ENCODE measurements at places on chromosomes 13 and 19. TPM values are rescaled to one million over a fixed set of nuclear protein-coding genes. Genes with fewer than 3 reads are reported as not detected.

KIR2DL3 gene
- total RNA-seq, result not detected

SIGLEC9 gene
- 3.1 TPM for total RNA-seq

DNA sequence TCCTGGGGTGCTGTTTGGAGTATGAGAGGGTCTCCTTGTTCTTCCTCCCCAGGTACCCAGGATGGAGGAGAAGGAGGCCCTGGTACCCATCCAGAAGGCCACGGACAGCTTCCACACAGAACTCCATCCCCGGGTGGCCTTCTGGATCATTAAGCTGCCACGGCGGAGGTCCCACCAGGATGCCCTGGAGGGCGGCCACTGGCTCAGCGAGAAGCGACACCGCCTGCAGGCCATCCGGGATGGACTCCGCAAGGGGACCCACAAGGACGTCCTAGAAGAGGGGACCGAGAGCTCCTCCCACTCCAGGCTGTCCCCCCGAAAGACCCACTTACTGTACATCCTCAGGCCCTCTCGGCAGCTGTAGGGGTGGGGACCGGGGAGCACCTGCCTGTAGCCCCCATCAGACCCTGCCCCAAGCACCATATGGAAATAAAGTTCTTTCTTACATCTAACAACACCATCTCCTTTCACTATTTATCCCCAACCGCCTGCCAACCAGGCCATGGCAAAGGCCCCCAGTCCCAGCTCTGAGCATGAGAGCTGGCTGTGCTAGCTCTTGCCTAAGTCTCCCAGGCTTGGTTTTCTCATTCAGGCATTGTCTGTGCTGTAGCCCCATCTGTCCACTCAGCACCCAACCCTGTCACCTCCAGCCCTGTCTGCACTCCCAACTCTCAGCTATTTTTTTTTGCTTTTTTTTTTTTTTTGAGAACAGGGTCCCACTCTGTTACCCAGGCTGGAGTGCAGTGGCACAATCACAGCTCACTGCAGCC lies 11.2 kb downstream of the DKKL1 start:
- DNase-seq, result no peak

DNA sequence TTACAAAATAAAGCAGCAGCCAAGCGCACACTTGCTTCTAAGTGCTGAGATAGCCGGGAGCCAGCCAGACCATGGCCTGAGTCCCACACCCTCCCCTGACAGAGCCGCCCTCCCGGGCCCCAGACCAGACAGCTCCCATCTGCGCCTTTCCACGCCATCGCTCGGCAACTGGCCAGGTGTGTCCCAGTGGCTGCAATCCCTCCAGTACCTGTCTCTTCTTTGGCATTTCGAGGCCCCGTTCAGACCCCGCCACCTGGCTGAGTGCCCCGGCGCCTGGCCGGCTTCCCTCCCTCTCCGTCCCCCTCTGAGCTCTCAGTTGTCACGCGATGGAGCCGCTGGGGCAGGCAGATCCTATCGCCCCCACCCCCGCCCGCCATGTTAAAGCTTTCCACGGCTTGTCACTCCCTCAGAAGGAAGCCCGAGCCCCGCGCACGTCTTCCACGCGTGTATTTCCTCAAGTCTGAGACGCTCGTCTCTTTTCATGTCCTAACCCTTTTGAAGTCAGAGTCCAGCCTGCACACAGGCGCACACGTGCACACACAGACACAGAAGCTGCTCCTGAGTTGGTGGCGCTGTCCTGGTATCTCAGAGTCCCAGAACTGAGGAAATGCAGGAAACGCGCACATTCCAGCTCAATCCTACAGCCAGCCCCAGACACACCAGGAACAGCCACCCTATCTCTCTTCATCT lies 7.9 kb downstream of the MLLT1 start:
- DNase-seq, result peak; percentile 53

DNA sequence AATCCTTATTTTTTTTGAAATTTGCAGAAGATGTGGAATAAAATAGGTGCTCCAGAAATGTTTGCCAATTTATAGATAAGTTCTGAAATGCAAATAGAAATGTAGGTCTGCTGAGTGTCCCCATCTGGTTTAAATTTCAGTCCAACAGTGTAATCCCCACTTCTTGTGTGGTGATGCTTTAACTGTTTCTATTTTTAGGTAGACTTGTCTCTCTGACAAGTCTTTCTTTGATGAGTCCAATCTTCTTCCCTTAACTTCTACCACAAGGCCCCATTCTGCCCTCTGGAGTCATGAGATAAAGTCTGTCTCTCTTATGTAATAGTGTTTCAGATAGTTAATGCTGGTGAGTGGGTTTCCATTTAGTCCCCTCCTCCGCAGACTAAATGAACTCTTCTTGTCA lies 390.4 kb downstream of the RFC3 start:
- peak; percentile 63 for DNase-seq

GRCh38 chr13:51148952-51149573 lies 38.0 kb upstream of the C13orf42 start:
- peak; percentile 86 for DNase-seq

DNA sequence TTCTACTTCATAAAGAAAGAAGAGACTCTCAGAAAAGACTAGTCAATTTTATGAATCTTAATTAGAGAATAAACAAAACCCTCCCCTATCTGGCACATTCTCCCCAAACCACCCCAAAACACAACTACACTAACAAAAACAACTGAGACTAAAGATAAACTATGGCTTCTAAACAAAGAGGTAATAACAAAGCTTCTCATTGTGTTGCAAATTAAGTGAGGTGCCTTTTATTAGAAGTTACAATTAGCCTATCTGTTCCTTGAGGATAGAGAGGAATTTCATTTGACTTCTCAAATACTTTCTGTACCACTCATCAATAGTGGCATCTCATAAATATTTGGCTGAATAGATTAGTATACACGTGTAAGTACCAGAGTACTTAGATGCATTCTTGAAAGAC lies 1196.2 kb downstream of the PCDH9 start:
- DNase-seq, result no peak

Measured in skin of body (tissue), 3 donors.